ENCODE measurements at places on chromosomes 5 and 9.

DNA sequence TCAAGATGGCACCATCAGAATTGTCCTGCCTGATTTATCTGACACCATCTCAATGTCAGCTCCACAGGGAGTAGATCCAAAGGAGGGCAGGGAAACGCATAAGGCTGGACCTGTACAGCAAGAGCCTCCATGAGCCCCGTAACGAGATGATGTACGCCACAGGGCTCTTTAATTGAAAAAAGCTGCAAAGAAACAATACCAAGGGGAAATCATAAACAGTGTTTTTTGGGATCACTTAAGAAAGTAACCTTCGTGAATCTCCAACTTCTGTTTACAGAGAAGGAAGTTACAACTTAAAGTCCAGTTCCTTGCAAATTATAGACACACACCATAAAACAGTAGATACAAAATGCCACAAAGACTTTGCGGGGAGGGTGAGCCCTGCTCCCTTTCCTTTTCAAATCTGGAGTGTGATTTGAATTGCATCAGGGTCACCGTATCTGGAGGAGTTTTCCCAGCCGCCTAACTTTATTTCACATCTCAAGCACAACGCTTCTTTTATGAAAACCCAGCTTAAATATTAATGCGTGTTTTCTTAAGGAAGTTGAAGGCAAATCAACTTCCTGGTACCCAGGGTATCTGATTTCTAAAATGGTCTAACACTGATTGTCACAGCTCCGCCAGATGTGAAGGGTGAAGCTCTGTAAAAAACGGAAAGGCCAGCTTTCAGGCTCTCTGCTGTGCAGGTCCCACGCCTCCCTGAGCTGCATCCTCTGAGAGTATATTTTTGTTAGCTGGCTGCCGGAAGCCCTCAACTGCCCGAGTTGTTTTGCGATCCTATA lies 88.9 kb downstream of the EBF1 start:
- peak; percentile 24 for DNase-seq

DNA sequence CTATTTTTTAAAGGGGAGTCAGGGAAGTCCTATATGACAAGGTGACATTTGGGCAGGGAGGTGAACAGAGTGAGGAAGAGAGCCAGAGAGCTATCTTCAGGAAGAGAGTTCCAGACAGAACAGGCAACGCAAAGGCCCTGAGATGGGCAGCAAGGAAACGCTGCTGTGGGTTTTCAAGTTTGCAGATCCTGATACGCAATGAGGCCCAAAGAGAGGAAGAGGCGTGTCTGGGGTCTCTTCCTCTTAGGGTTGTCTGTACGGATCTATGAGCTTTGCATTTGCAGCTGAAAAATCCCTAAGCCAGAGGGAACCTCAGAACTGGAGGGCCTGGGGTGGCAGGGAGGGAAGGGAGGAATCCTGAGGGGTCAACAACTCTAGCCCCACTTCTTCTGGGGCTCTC lies 13.6 kb downstream of the FAT2 start:
- DNase-seq = no peak

- DNase-seq = no peak
Observed at GRCh38 chr9:74985041-74985440, 32.3 kb upstream of the C9orf40 start.

DNA sequence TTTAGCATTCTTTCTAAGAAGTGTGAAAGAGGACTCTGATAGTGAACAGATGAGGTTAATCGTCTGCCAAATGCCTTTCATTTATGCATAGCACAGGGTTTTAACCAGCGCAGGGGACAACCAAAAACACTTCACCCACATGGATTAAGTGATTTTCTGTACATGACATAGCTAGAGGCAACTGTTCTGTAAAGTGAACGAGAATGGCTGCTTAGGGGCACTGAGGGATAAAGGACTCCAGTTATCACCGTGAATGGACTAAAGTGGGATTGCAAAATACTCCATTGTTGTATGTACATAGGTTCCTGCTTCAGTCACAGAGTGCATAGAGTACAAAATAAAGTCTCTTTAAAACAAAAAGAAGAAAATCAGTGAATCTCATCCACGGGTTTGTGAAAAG lies 456.8 kb downstream of the DMAC1 start:
- DNase-seq = peak; percentile 28

DNA sequence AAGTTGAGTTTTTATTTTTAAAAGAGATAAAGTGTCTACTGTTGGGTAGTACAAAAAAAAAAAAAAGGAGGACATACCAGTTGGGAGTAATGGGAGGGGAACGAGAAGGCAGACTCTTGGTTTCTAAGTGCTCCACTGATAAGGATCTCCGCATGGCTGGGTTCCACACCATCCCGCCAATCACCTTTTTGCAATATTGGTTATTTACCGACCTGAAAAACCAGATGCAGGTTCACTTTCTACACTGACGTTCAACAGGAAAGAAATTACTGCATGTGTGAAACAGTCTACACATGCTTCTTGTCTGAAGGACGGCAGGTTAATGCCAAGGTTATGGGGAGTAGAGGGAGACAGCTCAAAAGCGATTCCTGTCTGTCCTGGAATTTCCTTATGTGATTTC lies 75.5 kb downstream of the PTPN3 start:
- DNase-seq = no peak

GRCh38 chr5:80078921-80079320 lies 43.8 kb downstream of the THBS4 start:
- no peak for DNase-seq

DNA sequence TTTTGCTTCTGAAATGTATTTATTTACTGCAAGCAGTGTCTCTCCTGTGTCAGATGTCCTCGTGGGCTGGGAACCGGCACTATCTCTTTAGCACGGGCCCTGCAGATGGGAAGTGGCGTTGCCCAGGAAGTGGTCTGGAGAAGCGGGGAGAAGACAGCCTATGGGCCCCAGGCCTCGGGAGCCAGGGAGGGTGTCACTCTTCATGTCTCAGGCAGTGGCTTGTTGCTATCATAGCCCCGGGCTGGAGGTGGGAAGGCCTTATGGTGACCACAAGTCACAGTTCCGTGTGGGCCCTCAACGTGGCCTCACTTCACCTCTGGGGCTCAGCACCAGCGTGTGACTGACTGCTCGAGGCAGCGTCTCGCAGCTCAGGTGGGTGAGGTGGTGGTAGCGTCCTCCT lies 41.4 kb downstream of the SYK start:
- DNase-seq = no peak

- DNase-seq = no peak
Observed at GRCh38 chr9:138058181-138058580, 180.6 kb downstream of the CACNA1B start.

DNA sequence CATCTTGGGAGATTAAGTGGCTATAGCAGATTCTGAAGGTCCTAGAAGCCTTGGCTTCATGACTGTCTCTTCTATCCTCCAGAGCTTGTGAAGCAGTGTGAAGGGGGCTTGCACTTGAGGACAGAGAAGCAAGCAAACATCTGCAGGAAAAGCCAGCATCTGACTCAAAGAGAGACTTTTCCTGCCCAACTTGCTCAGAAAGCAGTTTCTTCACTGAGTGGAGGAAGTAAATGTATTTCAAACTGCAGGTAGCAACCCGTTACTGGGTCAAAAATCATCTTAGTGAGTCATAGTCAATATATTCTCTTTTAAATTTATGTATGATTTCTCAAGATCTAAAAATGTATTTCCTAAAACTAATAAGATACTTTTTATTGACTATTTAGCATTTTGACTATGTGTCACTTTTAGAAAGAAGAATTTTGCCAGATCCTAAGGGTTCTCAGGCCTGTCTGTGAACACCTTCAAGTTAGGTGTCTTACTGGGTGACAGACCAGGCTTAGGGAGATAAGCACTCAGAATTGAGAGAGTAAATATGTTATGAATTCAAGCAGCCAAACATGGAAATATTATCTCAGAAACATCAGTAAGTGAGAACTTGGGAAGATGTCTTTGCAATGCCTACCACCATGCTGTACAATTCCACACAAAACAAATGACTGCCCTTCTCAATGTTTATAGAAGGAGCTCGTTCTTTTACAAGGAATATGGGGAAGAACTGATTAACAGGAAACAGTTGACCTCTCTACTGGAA lies 72.6 kb upstream of the DMAC1 start:
- DNase-seq = no peak

DNA sequence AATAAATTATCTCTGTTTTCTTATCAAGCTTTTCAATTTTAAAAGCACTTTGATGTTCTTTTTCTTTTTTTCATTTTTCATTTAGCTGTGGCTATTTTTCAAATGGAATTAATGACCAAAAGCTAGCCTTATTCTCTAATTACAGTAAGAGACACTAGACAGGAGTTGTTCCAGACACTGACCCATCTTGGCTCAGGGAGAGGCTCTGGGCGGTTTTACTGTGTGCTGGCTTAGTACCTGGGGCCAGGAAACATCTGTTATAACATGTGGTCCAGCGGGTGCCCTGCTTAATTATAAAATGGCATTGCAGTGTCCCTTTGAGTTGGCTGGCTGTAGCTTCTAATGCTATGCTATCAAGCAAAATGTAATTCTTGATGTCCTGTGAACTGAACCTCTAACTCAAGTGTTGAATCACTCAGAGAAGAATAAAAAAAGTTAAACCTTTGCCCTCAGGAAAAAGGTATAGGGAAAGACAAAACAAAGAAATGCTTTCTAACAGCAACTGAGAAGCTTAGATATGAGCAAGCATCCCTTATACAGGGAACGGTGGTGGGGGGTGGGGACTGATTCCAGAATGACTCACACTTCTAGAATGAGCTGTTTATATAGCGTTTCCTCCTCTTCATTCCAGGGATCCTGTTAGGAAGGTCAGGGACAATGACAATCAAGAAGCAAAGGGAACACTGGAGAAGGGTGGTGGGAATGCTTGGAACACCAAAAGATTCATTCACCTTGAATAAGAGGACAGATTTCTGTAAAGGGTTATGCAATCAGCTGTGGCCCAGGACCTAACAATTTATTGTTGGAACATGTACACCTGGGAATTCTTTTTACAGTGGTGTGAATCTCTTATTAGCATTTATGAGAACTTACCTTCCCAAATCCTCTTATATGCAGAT lies 58.7 kb upstream of the NFIB start:
- peak; percentile 82 for DNase-seq

- DNase-seq = peak; percentile 63
Observed at GRCh38 chr5:65102976-65103711, 334.4 kb downstream of the CWC27 start.

GRCh38 chr9:14352503-14352902 lies 38.6 kb upstream of the NFIB start:
- DNase-seq = no peak

DNA sequence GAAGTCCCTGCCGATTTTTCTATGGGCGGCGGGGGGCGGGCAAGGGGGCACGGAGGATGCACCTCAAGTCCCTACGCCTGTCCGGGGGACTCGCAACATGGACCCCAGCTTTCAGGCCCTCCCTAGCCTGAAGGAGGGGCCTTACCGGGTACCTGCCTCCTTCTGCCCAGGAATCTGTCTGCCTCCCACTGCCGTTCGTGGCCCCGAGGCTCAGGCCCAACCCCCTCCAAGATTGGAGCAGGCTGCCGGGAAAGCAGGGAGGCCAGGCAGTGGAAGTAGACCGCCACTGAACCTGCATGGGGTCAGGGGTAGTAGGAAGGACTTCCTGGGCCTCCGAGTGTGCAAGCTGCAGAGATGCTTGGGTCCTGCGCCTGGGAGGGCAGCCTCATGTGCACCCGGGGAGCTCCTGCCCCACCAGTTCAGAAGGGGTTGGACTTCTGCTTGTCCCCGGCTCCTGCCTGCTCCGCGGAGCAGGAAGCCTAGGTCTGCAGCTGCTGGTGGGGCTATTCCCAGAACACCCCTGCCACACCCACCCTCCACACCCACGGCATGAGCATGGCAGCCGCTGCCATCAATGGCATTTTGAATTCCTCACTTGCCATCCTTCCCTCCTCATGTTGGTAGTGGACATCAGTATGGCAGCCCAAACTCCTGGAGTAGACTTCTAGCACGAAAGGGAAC lies 1312.7 kb upstream of the ACO1 start:
- DNase-seq = no peak

DNA sequence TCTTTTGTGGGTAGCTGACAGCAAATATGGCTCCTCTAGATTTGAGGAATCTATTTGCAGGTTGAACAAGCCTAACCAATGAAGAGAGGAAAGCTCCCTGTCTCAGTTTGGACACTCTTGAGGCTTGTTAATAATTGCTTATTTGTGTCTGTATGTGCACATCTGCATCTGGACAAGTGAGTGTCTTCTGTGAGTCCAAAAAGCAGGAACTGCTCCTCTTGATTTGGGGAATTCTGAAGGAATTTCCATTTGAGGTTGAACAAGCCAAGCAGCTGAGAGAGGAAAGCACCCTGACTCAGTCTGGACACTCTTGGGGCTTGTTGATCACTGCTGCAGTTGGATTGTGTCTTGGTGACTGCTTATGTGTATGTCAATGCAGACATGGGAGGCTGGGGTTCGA lies 211.6 kb downstream of the DTWD2 start:
- DNase-seq = no peak

DNA sequence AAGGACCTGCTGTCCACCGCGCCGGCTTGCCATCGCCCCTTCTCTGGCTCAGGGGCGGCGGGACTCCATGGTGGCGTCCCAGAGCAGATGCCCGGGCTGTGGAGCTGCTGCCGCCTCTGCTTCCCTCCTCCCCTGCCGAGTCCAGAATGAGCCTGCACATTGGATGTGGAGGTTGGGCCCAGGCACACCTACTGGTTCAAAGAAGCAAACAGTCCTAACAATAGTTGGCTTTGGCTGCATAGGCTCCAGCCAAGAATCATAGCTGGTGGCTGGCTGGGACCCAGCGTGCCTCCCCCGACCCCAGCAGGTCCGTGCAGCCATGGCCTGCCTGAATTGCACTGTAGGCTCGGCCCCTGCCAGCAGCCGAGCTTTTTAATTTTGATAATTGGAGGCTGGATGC lies 25.8 kb downstream of the ADAMTSL2 start:
- peak; percentile 56 for DNase-seq

DNA sequence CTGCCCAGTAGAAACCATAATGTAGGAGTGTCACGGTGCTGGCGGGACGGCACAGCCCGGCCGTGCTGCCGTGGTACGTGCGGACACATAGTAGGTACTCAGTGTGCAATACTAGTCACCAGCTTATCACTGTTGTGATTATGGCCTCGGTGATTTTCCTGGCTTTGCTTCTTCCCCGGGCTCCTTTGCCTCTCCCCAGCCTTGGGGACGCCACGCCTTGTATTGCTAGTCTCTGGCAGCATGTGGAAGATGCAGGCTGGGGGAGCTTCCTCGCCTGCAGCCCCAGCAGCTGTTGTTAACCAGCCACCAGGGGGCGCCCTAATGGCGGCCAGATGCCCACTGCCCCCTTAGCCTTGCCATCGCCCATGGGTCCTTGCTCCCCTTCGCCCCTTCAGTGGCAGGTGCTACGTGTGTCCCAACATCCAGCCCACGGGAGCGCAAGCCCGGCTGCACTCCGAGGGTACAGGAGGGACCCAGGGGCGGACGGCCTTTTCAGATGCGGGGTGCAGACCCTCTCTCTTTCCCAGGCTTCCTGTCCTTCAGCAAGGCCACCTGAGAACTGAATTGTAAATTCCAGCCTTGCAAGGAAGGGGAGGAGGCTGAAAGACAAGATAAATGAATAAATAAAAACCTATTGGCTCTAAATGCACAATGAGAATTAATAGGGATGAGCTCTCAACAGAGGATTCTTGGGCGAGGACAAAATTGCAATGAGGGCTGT lies 8.0 kb downstream of the NTNG2 start:
- DNase-seq = peak; percentile 65

- no peak for DNase-seq
Observed at GRCh38 chr5:80300125-80300524, 19.7 kb upstream of the SPZ1 start.

All from fibroblast of pulmonary artery (primary cell).